ENCODE measurements at places on chromosomes 2 and 18.
A peak's percentile ranks its signal among the peaks of the same experiment; 100 is the strongest.

- DNase-seq, result no peak
Observed at GRCh38 chr2:137706786-137707613, 257.3 kb upstream of the HNMT start.

- DNase-seq, result no peak
Observed at GRCh38 chr18:13566941-13567746, 159.2 kb downstream of the FAM210A start.

DNA sequence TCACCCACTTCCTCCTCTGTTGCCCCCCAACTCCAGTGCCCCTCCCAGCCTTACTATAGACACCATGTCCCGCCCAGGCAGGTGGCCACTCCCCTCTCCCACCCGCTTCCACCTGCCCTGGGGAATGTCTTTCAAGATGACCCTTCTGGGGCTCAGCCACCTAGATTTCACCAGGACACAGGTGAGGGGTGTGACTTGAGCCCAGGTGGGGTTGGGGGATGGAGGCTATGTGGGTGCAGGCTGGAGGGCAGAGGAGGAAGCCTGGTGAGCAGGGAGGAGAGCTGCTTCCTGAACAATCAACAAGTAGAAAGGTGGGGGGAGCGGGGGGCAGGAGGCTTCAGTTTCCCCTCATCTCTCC lies 8.7 kb downstream of the ADRA2B start:
- DNase-seq, result no peak

DNA sequence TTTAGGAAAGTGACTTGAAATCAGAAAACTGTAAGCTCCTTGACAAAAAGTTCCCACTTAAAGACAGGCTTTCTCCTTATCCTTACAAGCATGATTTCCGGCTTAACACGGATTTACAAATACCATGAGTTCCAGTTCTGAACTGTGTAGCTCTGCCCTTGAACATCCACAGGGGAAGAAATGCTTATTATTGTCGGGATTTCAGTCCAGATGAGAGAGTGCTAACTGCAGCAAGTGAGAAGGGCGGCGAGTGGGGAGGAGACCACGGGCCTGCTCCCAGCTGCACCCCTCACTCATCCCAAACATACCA lies 73.1 kb downstream of the LRRC30 start:
- DNase-seq, result no peak

DNA sequence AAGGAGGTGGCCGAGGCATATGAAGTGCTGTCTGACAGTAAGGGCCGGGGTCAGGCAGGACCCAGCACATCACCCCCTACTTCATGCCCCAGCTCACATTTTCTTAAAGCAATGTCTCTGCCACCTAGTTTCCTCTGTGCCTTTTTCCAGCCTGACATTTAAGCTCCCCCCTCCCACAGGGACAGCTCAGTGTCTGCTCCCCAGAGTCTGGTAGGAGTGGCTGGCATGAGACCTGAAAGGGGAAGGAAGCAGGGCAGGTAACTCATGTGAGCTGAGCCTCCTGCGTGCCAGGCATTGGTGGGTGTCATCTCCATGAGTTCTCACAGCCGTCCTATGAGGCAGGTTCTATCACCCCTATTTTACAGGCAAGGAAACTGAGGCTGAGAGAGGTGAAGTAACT lies 1.5 kb downstream of the DNAJB2 start:
- no peak for DNase-seq

DNA sequence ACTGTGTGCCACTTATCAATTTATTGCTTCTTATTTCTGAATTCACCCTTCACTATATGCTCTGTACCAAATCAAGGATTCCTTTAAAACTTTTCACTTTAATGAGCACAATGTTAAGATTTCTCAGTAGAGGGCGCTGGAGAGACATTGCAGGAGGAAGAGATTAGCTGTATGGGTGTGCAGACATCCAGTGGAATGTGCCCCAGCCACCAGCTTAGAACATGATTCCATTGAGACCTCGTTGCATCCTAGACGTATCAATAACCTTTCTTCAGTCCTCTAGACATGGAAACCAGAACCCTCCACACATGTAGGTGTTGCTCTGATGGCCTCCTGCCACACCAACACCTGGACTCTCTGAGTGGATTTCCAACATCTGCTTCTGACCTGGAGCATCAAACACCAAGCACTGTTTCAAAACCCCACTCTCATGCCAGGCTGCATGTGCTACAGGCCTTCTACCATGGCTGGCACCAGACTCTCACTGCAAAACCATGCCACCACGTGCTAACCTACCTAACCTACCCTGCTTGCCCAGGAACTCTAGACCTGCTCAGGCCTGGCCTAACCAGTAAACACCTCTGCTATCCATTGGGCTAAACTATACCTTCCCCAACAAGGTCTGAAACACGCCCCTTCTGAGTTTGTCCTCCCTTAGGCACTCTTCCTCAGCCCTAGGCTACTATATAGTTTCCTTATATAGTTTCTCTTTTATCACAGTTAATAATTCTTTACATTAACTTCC lies 633.2 kb upstream of the PKDCC start:
- peak; percentile 6 for DNase-seq

- no peak for DNase-seq
Observed at GRCh38 chr18:56423626-56424025, 214.8 kb downstream of the TXNL1 start.

DNA sequence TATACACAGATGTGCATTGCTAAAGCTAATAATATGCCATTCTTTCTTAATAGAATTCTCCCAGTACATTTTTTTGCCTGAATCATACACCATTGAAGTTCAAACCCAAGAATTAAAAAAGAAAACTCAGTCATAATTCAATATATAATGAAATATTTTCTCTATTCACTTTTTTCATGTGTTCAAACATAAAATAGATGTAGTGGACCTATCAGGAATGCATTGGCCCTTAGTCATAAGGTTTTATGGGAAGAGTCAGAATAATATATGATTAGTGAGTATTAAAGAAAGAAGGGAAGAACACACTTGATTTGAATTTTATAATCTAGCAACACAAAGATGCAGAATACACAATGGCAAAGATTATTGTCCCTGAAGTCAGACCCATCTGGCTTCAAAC lies 297.0 kb upstream of the COL3A1 start:
- DNase-seq, result no peak

GRCh38 chr2:7703048-7703447 lies 785.8 kb downstream of the RNF144A start:
- no peak for DNase-seq

GRCh38 chr2:24491542-24492420 lies 727 bp downstream of the NCOA1 start:
- no peak for DNase-seq

GRCh38 chr2:155547571-155547970 lies 785.0 kb downstream of the NR4A2 start:
- DNase-seq, result no peak

DNA sequence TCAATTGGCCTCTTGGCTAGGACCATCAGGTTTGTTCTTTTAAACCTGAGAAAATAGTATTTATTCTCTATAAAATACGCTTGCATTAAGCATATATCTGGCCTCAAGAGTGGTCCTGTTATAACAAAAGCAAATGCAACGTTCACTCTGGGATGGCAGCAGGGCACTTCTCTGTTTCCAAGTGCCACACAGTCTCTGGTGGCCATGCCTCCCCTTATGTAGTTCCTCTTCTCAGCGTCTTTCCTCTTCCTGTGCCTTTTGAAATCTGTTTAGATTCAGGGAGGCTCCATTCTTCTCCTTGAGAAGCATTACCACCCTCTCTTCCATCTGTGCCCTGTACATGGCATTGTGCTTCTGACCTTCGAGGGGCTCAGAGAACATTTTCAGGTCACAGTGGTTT lies 51.9 kb downstream of the TSHZ1 start:
- no peak for DNase-seq

DNA sequence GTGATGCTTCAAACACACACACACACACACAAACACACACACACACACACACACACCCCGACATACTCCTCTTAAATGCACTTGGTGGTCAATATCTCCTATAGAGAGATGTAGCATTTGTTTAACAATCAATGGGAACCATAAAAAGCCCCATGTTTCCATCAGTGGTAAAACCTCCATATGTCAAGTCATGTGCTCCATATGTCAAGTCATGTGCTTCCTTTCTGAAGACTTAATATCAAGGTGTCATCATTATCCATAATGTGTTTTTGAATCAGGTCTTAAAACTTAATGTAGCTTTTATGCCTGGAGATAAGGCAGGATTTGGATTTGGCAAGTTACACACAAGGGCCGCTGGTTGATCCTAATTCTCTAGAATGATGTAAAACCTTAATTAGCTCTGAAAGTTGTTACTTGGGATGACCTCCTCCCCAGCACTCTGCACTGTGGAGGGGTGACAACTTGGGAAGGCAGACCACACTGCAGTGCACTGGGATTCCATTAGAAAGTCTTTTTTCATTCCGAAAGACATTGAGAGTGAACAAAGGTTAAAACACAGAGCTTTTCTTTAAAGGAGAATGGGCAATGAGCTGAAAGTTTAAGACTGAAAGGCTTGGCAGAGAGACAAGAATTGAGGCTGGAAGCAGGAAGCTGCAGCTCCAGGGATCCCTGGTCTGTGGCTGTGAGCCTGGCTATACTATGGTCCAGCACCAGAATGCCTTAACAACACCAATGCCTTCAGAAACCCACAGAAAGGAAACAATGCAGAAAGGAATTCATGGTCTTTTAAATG lies 26.4 kb downstream of the ALK start:
- DNase-seq, result no peak

GRCh38 chr2:81043681-81044080 lies 739.1 kb upstream of the LRRTM1 start:
- no peak for DNase-seq

GRCh38 chr18:8706791-8707555 lies 1.6 kb downstream of the MTCL1 start:
- DNase-seq, result peak; percentile 56

- no peak for DNase-seq
Observed at GRCh38 chr2:41955316-41956043, 92.3 kb upstream of the PKDCC start.

GRCh38 chr2:128732976-128733431 lies 414.3 kb upstream of the HS6ST1 start:
- DNase-seq, result no peak

DNA sequence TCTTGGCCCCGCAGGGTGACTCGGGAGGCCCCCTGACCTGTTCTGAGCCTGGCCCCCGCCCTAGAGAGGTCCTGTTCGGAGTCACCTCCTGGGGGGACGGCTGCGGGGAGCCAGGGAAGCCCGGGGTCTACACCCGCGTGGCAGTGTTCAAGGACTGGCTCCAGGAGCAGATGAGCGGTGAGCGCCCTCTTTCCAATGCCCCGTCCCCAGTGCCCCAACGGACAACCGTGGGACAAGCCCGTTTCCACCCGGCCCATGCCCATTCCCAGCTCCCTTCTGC lies 2.6 kb upstream of the CHRND start:
- no peak for DNase-seq

GRCh38 chr2:195543902-195544894 lies 112.8 kb upstream of the SLC39A10 start:
- DNase-seq, result no peak

GRCh38 chr2:195343540-195343939 lies 313.5 kb upstream of the SLC39A10 start:
- DNase-seq, result no peak

DNA sequence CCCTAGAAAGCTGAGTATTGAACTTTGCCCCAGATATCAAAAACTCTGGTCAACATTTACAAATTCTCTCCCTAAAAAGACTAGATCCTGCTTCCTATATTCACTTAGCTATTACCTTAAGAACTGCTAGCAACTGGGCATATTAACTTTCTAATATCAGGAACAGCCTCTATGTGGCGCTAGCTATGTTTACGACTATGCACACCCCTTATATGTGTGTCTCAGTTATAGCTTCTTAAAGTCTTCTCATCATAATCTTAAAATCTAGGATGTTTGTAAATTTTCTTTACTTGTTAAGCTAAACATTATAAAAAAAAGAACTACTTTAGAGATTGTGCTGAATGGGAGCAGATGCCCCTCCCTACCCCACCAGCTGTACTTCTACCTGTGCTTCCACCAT lies 1.7 kb upstream of the STAMBP start:
- DNase-seq, result no peak

DNA sequence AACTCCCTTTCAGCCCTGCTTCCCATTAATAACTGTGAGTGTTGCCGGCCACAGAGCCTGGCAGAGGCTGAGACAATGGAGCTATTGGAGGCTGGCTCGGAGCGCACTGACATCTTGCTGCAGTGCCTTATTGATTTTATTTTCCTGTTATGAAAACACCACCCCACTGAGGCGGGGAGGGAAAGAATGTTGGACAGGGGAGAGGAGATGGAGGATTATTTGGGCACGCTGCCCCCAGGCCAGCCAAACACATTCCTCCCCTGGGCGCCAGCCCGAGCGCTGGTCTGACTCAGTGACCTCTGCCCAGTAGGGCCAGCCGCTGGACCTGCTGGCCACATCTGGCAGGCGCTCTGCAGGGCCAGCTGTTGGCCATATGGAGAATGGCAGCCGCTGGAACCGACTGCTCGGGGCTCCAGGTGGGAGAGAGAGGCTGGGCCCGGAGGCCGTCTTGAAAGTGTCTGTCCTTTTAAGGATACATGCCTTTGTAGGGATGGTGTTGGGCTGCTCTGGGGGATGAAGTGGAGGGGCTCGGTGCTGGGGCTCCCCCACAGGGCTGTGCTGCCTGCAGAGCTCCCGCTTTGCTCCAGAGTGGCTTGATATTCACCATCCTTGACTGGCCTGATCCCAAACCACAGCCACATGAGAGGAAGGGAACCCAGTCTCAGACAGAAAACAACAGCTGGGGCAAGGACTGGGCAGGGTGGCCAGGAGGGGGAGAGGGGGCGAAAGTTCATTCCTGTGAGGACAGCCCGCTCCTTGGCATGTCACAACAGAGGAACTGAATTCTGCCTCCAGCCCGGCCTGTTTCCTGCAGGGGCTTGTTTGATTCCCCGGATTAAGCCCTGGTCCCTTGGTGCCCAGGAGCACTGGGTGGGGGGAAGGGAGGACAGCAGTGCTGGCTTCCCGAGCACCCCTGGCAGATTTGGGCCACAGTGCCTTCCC lies 179.0 kb downstream of the KLHL29 start:
- DNase-seq, result peak; percentile 62

DNA sequence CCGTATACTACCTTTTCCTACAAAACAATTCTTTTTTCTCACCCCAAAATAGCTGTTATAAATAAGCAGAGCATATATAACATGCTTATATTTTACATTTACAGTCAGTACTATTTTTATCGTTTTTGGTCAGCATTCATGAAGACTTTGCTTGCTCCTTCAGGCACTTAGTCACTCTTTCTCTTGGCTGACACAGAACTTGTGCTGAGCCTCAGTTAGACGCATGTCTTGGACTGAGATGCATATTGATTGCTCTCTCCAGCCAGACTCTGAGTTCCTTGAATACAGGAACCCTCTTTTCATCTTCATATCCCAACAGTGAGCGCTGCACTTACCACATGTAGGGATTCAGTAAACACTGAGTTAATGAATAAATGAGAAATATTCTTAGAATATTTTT lies 158.3 kb downstream of the RTN4 start:
- DNase-seq, result no peak

DNA sequence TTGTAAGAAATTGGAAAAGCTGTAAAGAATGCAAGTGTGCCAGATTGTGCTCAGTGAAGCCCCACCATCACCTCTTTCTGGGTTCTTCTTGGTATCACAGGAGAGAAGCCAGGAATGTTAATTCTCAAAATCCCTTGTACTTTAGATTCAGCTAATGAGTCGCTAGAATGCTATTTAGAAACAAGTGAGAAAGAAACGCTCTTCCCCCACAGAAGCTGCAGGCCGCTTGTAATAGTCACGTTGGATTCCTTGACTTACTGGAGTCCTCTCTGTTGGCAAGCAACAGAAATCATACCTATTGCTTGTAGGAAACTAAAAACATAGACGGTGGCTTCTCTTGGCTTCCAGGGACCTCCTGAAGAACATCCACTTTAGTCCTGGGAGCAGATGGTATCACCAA lies 375.6 kb upstream of the LRATD1 start:
- no peak for DNase-seq

GRCh38 chr2:230793572-230794359 lies 71.0 kb upstream of the ITM2C start:
- no peak for DNase-seq
